Stimulated activated CD8-positive, alpha-beta memory T cell treated with anti-CD3 and anti-CD28 coated beads, Interleukin-7, amount 100 ng/mL, for 24 hours (primary cell): ENCODE measurements at places on chromosomes 3 and 15.

DNA sequence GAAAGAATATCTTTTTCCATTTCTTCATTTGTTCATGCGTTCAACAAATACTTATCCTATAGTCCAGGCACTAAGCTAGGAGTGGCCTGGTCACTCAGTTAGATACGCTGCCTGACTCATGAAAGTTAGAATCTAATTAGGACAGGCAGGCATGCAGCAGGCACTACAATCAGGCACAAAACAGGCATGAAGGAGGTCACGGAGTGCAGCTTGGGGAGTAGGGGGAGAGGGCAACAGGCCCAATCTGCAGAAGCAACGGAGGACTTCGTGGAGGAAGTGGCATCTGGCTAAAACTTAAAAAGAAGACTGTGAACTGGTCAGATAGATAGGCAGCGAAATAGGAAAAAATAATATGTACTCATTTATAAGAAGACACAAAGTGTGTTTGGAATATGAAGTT is 420.9 kb downstream of the MAGI1 start:
- no peak for DNase-seq

GRCh38 chr15:100821327-100821726 is 58.3 kb upstream of the ALDH1A3 start:
- DNase-seq: no peak

DNA sequence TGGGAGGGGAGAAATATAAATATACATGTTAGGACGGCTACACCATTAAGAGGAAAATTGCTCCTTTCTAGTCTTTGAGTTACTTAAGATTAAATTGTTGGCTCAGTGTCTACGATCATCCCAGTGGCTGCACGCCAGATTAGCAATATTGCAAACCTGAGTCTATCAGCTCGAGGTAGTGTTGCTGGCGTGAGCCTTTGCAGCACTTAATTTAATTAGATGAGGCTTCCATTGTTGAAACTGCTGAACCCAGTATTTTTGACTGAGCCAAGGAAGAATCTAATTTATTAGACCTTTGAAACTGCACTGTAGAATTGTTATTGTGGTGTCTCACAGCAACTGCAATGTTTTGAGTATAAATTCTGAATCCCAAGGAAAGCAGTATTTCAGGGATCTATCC is 782.4 kb upstream of the ROBO1 start:
- DNase-seq: no peak

- DNase-seq: no peak
Measured at GRCh38 chr3:135261214-135261775, 466.2 kb downstream of the EPHB1 start.

GRCh38 chr3:156071031-156071430 is 49.3 kb upstream of the KCNAB1 start:
- DNase-seq: no peak

GRCh38 chr15:62977952-62978811 is 64.4 kb upstream of the TPM1 start:
- no peak for DNase-seq

DNA sequence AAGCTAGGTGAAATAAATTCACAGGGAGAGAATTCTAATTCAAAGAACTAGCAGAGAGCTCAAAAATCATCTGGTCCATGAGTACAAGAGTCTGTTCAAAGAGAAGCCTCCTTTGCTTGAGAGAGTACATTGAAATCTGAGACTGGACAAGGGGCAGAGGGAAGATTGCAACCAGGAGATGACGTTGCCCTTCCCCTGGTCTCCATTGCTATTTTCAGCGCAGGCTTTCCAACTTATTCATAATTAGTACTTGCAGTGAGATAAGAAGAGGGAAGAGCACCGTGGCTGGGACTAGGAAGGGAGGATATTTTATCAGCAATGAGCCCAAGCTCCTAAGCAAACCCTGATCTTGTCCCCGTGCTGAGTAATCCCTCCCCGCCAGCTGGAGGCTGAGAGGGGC is 251.8 kb upstream of the RORA start:
- no peak for DNase-seq
